GF-D8 (cell line): ENCODE measurements at places on chromosomes 1 and 21.

DNA sequence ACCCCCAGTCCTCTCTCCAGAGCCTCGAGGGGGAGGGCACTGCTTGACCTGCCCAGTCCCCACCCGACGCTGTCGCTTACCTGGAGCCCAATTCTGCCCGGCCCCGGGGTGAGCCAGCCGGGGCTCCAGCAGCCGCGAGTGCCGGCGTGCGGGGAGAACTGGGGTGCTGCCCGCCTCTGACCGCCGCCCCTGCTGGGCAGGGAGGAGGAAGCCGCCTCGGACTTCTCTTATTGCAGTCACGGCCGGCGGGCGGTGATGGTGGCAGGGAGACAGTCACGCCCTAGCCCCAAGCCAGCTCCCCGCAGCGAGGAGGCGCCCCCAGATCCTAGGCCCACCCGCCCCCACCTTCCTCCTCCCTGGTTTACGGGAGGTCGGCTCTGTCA, at the start of gene FGR:
FGR (minus strand) TSS at position 201 of the 383 bp plus-strand sequence. CDS start 11,269 bp downstream, outside the sequence.
- no peak for DNase-seq

- no peak for DNase-seq
Observed at GRCh38 chr21:34141373-34141772, 68.0 kb downstream of the MRPS6 start.

GRCh38 chr1:207565546-207566468, 69.8 kb downstream of the CR1 start:
- no peak for DNase-seq

- no peak for DNase-seq
Observed at GRCh38 chr1:180842491-180843275, 70.0 kb upstream of the KIAA1614 start.

DNA sequence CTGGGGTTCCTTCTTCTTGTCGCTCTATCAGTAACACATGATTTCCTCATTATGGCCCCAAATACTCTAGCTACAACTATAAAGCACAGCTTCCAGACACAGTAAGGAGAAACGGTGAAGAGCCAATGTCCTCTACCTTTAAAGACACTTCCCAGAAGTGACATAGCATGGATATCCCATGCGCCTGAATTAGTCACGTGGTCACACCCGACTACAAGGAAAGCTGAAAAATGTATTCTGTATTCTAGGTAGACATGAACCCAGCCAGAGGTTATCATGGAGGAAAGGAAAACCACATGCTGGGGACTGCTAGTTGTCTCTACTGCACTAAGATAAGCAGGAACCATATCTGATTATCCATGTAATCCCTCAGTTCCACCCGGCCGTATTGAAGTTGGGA, 244.3 kb downstream of the LMX1A start:
- DNase-seq: no peak

DNA sequence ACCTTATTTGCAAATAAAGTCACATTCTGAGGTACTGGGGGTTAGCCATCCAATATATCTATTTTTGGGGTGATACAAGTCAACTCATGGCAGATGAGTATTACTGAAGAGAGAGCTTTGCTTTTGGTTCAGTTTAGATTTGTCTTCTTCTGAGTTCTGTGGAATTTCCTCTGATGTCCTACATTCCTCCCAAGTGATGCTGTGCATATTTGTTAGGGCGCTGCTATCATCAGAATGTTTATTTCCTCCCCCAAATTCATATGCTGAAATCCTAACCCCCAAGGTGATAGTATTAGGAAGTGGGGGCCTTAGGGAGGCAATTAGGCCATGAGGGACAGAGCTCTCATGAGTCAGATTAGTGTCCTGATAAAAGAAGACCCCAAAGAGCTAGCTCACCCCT, 96.2 kb upstream of the WLS start:
- no peak for DNase-seq

GRCh38 chr1:179575497-179576314, at the start of gene NPHS2:
Gene NPHS2 (minus strand): TSS chr1:179575948. CDS start chr1:179575864, 84 bp downstream.
- no peak for DNase-seq
